ENCODE measurements at places on chromosomes 3 and 15. TPM values are rescaled to one million over a fixed set of nuclear protein-coding genes. Genes with fewer than 3 reads are reported as not detected.

Gene TYRO3
- 20.3 TPM for total RNA-seq

Gene FAM107A
- 24.8 TPM for total RNA-seq

Gene SUCNR1
- 1.2 TPM for total RNA-seq

Gene IQCF5
- total RNA-seq, result not detected

Gene FBXO40
- 0.31 TPM for total RNA-seq
